ENCODE measurements at places on chromosomes 11 and 22. TPM values are rescaled to one million over a fixed set of nuclear protein-coding genes. Genes with fewer than 3 reads are reported as not detected.

- no peaks in the 10 kb centered on the region for H3K36me3 ChIP-seq
- no peak overlapping the region for H3K27ac ChIP-seq
- H3K4me3 ChIP-seq: no peak overlapping the region
- no peaks in the 10 kb centered on the region for H3K27me3 ChIP-seq
Observed at GRCh38 chr11:129006161-129006560, 63.5 kb upstream of the TP53AIP1 start.

- DNase-seq: no peak
- no peaks in the 10 kb centered on the region for H3K36me3 ChIP-seq
- H3K27me3 ChIP-seq: no peaks in the 10 kb centered on the region
- H3K4me3 ChIP-seq: no peak overlapping the region
- H3K4me1 ChIP-seq: no peaks in the 10 kb centered on the region
Observed at GRCh38 chr11:86983021-86983488, 27.9 kb upstream of the FZD4 start.

- no peaks in the 10 kb centered on the region for H3K27me3 ChIP-seq
- H3K36me3 ChIP-seq: no peaks in the 10 kb centered on the region
- no peak overlapping the region for H3K4me3 ChIP-seq
- H3K4me1 ChIP-seq: no peaks in the 10 kb centered on the region
- no peak for DNase-seq
Observed at GRCh38 chr11:14582793-14583192, 60.8 kb upstream of the PDE3B start.

- H3K27ac ChIP-seq: no peak overlapping the region
- H3K4me1 ChIP-seq: peaks cover 17% of the 10 kb centered on the region
- no peaks in the 10 kb centered on the region for H3K27me3 ChIP-seq
- no peak for DNase-seq
- H3K4me3 ChIP-seq: no peak overlapping the region
- no peaks in the 10 kb centered on the region for H3K36me3 ChIP-seq
Observed at GRCh38 chr11:26849036-26849435, 127.2 kb upstream of the SLC5A12 start.

DNA sequence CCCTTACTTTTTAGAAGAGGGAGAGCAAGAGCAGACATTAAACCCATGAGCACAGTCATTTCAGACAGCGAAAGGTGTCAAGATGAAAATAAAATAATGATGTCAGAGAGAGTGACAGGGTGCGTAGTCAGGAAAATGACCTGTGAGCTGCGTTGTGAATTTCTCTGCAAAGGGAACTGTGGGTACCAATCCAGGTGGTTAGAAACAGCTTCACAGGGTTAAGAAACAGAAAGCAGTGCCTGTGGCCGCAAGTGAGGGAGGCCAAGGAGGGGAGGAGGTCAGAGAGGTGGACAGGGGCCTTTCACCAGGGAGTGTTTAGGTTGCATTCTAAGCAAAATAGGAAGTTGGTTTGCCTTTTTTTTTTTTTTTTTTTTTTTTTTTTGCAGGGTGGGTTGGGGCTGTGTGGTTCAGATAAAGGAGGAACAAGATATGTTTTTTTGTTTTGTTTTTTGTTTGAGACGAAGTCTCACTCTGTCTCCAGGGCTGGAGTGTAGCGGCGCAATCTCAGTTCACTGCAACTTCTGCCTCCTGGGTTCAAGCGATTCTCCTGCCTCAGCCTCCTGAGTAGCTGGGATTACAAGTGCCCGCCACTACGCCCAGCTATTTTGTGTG is 7.9 kb downstream of the TIGD3 start:
- no peak overlapping the region for H3K27ac ChIP-seq
- no peaks in the 10 kb centered on the region for H3K36me3 ChIP-seq
- no peak for DNase-seq
- H3K27me3 ChIP-seq: peaks cover 10% of the 10 kb centered on the region

The MS4A6E gene
- total RNA-seq: not detected

The PGA3 gene
- not detected for total RNA-seq

Data from GM23338 (cell line).